ENCODE measurements at places on chromosomes 12 and 14.

- no peak for DNase-seq
- H3K4me3 ChIP-seq, result no peak overlapping the region
- H3K27ac ChIP-seq, result no peak overlapping the region
- peaks cover 8% of the 10 kb centered on the region for H3K4me1 ChIP-seq
- H3K27me3 ChIP-seq, result peaks cover 41% of the 10 kb centered on the region
These were observed 87.7 kb downstream of the TMEM30B start for GRCh38 chr14:61193476-61193875.

GRCh38 chr14:101135796-101136742 lies 232.5 kb upstream of the RTL1 start:
- no peak overlapping the region for H3K4me3 ChIP-seq
- no peaks in the 10 kb centered on the region for H3K36me3 ChIP-seq
- H3K4me1 ChIP-seq, result peaks cover 3% of the 10 kb centered on the region
- no peak for DNase-seq

- no peak overlapping the region for H3K4me3 ChIP-seq
- no peaks in the 10 kb centered on the region for H3K36me3 ChIP-seq
- DNase-seq, result no peak
- H3K27ac ChIP-seq, result no peak overlapping the region
- H3K4me1 ChIP-seq, result no peaks in the 10 kb centered on the region
These were observed 84.6 kb upstream of the NAV3 start for GRCh38 chr12:77746096-77746495.

DNA sequence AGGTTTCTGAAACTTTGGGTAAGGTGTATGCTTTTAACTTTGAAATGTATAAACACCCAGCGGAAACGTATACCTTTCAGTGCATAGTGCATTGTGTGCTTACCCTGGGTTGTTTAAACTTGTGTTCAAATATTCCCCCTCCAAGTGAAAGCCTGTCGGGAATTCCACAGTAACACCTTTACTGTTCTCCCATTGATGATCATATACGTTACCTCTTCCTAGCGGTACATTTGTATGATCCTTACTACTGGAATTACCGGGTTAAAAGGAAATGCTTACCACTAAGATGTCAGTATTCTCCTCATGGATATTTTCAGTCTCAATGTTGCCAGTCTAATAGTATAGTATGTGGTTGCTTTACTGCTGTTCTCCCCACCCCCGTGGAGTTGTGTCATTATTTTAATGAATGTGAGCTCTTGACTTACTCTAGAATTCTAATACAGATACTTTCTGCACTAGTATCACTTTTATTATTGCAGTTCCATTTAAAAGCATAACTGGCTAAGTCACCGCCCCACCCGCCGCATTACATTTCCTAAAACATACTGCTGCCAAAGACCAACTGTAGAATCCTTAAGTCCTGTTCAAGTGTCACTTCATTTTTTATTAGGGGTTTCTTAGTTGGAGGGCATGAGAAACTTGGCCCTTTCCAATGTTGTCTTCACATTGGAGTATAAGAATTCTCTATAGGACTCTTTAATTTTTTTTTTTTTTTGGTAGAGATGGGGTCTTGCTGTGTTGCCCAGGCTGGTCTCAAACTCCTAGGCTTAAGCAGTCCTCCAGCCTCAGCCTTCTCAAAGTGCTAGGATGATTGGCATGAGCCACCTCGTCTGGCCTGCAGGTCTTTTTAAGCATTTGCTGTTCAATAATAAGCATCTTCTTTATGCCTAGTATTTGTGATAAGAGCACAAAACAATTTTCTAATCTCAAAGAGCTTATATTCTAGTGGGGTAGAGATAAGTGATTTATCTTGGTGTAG lies 24.9 kb downstream of the NUDT4 start:
- DNase-seq, result no peak
- peaks cover 37% of the 10 kb centered on the region for H3K36me3 ChIP-seq
- H3K27ac ChIP-seq, result peak overlapping the region; percentile 8
- peaks cover 9% of the 10 kb centered on the region for H3K4me1 ChIP-seq
- no peak overlapping the region for H3K4me3 ChIP-seq

- peaks cover 6% of the 10 kb centered on the region for H3K27me3 ChIP-seq
- no peaks in the 10 kb centered on the region for H3K4me1 ChIP-seq
- H3K36me3 ChIP-seq, result no peaks in the 10 kb centered on the region
These were observed 192.8 kb downstream of the TBX5 start for GRCh38 chr12:114213055-114213581.

DNA sequence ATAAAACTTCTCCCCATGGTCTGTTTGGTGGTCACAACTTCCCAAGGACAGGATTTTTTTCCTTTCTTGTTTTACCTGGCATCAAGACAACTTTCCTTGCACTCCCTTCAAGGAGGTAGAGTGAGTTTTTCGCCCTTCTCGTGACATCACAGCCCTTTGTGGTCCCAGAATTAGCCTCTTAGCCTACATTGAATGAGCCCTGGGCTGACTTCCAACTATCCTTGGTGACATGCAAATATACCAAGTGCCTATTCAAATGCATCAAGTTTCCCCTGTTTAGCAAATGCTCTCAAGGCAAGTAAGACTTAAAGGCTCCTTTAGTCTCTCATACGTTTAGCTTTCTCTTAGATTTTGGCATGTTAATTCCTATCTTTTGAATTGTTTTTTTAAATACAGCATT lies 36.6 kb downstream of the TC2N start:
- H3K27me3 ChIP-seq, result no peaks in the 10 kb centered on the region
- no peak overlapping the region for H3K4me3 ChIP-seq
- H3K4me1 ChIP-seq, result peaks cover 70% of the 10 kb centered on the region
- H3K27ac ChIP-seq, result peak overlapping the region; percentile 26

- H3K4me1 ChIP-seq, result no peaks in the 10 kb centered on the region
- H3K27ac ChIP-seq, result no peak overlapping the region
- no peak for DNase-seq
These were observed 318.2 kb downstream of the TMEM117 start for GRCh38 chr12:44154128-44154527.

DNA sequence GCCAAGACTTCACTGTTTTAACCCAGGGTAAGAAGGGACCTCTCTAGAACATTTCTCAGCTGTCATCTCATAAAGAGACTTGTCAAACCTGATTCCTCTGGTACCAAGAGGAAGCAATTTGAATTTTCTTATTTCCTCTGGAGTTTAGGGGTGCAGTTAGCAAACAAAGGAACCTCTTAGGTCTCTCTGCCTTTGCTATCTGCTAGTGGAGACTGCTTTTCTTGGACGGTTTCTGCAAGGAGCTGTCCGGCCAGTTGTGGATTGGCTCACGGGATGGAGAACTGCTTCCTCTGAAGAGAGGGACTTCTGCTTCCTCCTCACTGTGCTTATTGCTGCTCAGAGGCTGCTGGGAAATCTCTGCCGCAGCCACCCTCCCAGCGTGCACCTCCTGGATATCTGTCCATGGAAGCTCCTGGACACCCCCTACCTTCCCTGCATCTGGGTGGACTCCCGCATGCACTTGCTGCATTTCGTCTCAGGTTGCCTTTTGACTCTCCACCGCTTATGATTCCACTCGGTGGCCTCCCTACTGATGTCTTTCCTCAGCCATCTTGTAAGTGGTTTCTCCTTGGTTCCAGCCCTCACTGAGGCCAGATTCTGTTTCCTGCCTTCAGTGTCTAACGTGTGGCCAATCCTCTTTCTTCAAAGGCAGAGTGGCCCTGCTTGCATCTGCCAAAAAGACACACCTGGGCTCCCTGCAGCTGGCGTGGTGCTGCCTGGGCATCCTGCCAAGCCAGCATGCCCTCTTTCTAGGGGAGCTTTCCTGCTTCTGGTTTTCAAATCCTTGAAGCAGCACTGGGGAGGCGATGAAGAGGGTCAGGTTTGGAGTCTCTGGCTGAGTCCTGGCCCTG lies 187.3 kb downstream of the CHST11 start:
- H3K4me1 ChIP-seq, result peaks cover 35% of the 10 kb centered on the region
- no peaks in the 10 kb centered on the region for H3K27me3 ChIP-seq
- peak overlapping the region; percentile 11 for H3K4me3 ChIP-seq
- peaks cover 25% of the 10 kb centered on the region for H3K36me3 ChIP-seq
- DNase-seq, result no peak

DNA sequence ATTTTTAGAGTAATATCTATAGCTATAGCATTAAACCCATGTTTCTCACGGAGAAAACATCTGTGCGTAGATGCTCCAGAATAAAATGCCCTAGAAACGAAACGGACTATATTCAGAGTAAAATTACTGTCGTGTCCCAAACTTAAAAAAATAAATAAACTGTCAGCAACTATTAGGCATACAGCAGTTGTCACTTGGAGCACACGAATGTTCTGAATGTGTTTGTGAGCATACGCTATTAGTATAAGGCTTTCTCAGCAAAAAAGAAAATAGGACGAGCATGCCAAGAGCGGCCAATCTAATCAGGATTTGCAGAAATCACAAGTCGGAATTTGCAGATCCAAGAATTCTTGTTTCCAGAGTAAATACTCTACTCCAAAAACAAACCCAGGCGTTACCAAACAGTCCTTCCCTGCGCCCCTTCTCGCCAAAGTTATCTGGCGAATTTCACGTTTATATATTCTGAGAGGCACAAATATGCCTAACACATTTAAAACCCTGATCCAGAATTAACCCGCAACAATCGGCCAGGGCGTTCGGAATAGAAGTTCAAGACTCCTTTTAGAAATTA lies 836 bp downstream of the PTPN21 start:
- no peak for DNase-seq
- peaks cover 33% of the 10 kb centered on the region for H3K4me1 ChIP-seq
- H3K36me3 ChIP-seq, result no peaks in the 10 kb centered on the region
- H3K27me3 ChIP-seq, result peaks cover 45% of the 10 kb centered on the region
- H3K4me3 ChIP-seq, result peak overlapping the region; percentile 68

DNA sequence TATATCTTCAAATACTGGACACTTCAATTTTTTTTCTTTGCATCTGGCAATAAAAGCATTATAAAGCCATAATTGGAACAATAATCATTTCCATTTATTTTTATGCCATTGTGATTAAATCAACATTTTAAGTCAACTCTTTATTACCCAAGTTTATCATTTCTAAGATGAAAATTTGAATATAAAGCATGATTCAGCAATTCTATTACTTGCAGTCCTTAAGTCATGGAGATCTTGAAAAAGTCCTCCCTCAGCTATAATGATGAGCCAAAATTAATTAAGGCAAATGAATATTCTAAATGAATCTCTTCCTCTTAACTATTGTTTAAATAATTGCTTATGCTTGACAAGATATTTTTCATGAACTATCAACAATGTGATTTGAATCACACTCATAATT lies 65.7 kb downstream of the LIN7A start:
- DNase-seq, result no peak
- no peaks in the 10 kb centered on the region for H3K4me1 ChIP-seq
- no peak overlapping the region for H3K4me3 ChIP-seq
- no peaks in the 10 kb centered on the region for H3K27me3 ChIP-seq
- no peaks in the 10 kb centered on the region for H3K36me3 ChIP-seq
- H3K27ac ChIP-seq, result no peak overlapping the region

DNA sequence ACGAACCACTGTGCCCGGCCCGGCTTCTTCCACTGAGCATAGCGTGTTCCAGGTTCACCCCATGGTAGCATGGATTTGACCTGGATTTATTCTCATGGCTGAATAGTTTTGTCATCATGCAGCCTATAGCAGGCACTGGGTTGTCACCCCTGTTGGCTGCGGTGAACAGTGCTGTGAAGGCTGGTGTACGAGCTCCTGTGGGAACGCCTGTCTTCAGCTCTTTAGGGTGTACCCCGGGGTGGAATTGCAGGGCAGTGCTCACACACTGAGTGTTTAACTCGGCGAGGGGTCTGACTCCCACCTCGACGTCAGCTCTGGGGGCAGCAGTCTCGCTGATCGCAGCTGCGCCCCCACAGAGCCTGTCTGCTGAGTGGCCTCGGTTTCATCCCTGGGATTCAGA lies 15.3 kb downstream of the MMP17 start:
- no peaks in the 10 kb centered on the region for H3K4me1 ChIP-seq
- no peak overlapping the region for H3K4me3 ChIP-seq
- DNase-seq, result no peak
- no peaks in the 10 kb centered on the region for H3K36me3 ChIP-seq
- H3K27me3 ChIP-seq, result no peaks in the 10 kb centered on the region

DNA sequence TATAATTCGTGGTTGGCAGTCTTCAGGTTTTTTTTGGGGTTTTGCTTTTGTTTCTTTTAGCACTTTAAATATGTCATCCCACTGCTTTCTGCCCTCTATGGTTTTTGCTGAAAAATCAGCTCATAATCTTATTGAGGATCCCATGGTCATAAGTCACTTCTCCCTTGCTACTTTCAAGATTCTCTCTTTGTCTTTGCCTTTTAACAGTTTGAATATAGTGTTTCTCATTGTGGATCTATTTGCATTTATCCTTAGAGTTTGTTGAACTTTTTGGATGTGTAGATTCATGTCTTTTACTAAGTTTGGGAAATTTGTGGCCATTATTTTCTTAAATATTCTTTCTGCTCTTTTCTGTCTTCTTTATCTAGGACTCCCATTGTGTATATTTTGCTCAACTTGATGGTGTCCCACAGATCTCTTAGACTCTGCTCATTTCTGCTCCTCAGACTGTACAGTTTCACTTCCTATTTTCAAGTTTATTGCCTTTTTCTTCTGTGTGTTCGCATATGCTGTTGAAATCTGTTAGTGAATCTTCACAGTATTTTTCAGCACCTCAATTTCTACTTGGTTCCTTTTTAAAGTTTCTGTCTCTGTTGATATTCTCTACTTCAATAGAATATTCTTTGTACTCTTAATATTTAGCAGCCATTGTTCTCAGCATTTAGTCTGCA lies 70.8 kb downstream of the WNK1 start:
- H3K4me3 ChIP-seq, result no peak overlapping the region
- H3K27ac ChIP-seq, result peak overlapping the region; percentile 57
- peaks cover 57% of the 10 kb centered on the region for H3K4me1 ChIP-seq

- H3K4me3 ChIP-seq, result no peak overlapping the region
- no peak overlapping the region for H3K27ac ChIP-seq
- no peaks in the 10 kb centered on the region for H3K36me3 ChIP-seq
- H3K27me3 ChIP-seq, result no peaks in the 10 kb centered on the region
- peaks cover 46% of the 10 kb centered on the region for H3K4me1 ChIP-seq
These were observed 53.2 kb upstream of the DYRK2 start for GRCh38 chr12:67595365-67595764.

GRCh38 chr12:114266536-114266935 lies 139.4 kb downstream of the TBX5 start:
- peaks cover 8% of the 10 kb centered on the region for H3K27me3 ChIP-seq
- no peak for DNase-seq

DNA sequence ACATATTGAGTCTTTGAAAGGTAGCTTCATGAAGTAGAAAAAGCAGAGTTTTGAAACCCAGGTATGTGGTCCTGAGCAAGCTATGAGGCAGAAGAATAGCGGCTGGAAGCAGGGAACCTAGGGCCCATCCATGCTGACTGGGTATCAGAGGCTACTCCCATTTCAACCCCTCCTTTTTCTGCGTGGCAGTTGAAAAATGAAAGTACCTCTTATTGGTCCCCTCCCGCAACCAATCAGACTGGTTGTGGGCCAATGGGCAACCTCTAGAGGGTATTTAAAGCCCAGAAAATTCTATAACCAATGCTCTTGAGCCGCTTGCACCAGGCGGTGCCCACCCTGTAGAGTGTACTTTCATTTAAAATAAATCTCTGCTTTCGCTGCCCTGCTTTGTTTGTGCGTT lies 1.6 kb upstream of the SNRPF start:
- no peak overlapping the region for H3K27ac ChIP-seq
- peaks cover 3% of the 10 kb centered on the region for H3K27me3 ChIP-seq
- no peak overlapping the region for H3K4me3 ChIP-seq
- H3K36me3 ChIP-seq, result peaks cover 17% of the 10 kb centered on the region
- peaks cover 19% of the 10 kb centered on the region for H3K4me1 ChIP-seq

- H3K4me3 ChIP-seq, result no peak overlapping the region
- no peak for DNase-seq
- H3K4me1 ChIP-seq, result peaks cover 45% of the 10 kb centered on the region
- H3K27me3 ChIP-seq, result no peaks in the 10 kb centered on the region
- peaks cover 2% of the 10 kb centered on the region for H3K36me3 ChIP-seq
These were observed 396.1 kb downstream of the RAD51B start for GRCh38 chr14:68215629-68216028.
